ENCODE measurements at places on chromosomes 13 and 19. TPM values are rescaled to one million over a fixed set of nuclear protein-coding genes. Genes with fewer than 3 reads are reported as not detected.

Gene ATXN8OS
- not detected for total RNA-seq

Gene GPC5
- total RNA-seq, result not detected

Gene ZNF526
- 13.2 TPM for total RNA-seq

Gene TEX26
- not detected for total RNA-seq

Gene APOE
- total RNA-seq, result 9.7 TPM

Gene RASGRP4
- not detected for total RNA-seq

Gene CD22
- 1.1 TPM for total RNA-seq

Gene KLHL1
- total RNA-seq, result not detected

Gene FARP1
- 13.3 TPM for total RNA-seq

Gene ICAM3
- 6.3 TPM for total RNA-seq

Gene SBSN
- total RNA-seq, result 3.2 TPM

Gene THOP1
- 101 TPM for total RNA-seq

Gene ADGRE1
- total RNA-seq, result 5.4 TPM

Gene CGB7
- 0.38 TPM for total RNA-seq

Gene ICAM4
- total RNA-seq, result not detected

Gene KCTD15
- total RNA-seq, result 56.0 TPM

Gene PCDH9
- total RNA-seq, result 7.5 TPM

Gene AKT1S1
- total RNA-seq, result 121 TPM

Gene ZC3H4
- total RNA-seq, result 22.2 TPM

Gene ZNF83
- total RNA-seq, result 0.15 TPM

Gene PCDH8
- not detected for total RNA-seq

Gene ZNF567
- 14.0 TPM for total RNA-seq

Gene ZNF570
- 3.1 TPM for total RNA-seq

Gene KLK2
- not detected for total RNA-seq
